ENCODE measurements at places on chromosomes 11 and 22. TPM values are rescaled to one million over a fixed set of nuclear protein-coding genes. Genes with fewer than 3 reads are reported as not detected.
A peak's percentile ranks its signal among the peaks of the same experiment; 100 is the strongest.

ANO5 gene
- total RNA-seq = 86.8 TPM

GNAZ gene
- total RNA-seq = 2.6 TPM

ZFTA gene
- 9.4 TPM for total RNA-seq

- peak; percentile 4 for DNase-seq
Measured at GRCh38 chr22:20499769-20500168, 4.2 kb upstream of the KLHL22 start.

- DNase-seq = peak; percentile 29
Measured at GRCh38 chr22:26502688-26503561, 9.3 kb downstream of the TFIP11 start.

DNA sequence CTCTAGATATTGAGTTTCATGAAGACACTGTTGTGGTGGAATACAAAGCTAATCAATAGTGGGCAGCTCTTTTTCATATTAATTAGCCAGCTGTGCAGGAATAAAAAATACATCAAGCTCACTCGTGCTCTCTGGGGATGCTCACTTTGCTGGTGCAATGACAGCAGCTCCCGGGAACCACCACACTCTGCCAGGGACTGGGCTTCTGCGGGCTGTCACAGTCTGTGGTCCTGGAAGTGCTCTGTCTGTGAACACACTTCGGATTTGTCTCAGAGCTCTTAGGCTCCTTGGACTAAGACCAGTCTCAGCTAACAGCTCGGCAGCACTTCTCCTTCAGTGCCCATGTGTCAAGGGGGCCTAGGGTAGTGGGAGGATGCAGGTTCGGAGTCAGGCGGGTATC, 393.5 kb downstream of the TENM4 start:
- no peak for DNase-seq

GRCh38 chr11:10483174-10483573, 28.1 kb downstream of the AMPD3 start:
- no peak for DNase-seq

GRCh38 chr22:31615491-31615860, 46.5 kb downstream of the PISD start:
- DNase-seq = peak; percentile 24

DNA sequence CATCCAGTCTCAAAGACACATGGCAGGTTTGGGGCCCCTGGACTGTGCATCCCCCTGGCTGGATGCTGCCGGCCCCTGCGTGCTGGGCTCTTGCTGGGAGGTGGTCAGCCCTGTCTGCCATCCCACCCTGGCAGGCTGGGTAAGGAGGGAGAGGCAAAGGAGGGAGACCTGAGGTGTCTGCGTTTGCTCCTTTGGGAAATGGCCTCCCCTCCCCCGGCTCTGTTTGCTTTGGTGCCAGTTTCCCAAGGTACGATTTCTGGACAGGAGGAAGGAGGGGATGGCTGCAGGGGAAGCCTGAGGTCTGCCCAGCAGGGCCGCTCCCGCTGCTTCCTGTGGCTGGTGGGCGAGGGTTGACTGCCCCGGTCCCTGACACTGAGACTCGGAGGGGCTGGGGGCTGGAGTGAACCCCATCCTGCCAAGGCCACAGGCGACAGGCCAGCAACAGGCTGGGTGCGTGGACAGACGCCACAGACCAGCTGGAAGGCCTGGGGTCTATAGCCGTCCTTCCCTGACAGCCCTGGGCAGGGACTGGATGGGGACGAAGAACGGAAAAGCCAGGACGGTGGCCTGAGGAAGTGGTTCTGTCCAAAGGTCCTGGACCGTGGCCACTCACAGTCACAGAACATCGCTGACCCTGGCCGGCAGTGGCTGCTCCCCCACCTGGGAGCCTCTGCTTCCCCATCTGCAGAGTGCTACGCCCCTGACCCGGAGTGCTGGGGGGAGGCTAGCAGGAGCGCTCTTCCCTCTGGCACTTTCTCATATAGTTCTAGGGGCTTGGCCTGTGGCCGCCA, 38.0 kb downstream of the OSBPL5 start:
- no peak for DNase-seq

DNA sequence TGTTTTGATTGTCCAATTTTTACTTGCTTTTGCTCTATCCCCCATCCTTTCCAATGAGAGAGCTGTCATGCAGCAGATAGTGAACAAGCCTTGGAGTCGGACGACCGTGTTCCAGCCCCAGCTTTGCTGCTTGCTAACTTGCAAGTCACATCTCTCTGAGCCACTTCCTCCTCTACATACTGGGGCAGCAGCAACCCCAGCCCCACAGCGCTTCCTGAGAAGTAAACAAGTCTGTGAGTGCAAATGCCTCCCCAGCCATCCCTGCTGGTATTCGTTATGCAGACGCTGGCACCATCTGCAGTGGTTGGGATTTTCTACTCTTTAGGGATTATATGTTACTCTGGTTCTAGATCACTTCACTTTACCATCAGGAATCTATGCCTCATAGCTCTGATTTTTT, 35.0 kb downstream of the TPBGL start:
- peak; percentile 49 for DNase-seq

GRCh38 chr22:50184004-50184901, 1.5 kb upstream of the TRABD start:
- peak; percentile 80 for DNase-seq

DNA sequence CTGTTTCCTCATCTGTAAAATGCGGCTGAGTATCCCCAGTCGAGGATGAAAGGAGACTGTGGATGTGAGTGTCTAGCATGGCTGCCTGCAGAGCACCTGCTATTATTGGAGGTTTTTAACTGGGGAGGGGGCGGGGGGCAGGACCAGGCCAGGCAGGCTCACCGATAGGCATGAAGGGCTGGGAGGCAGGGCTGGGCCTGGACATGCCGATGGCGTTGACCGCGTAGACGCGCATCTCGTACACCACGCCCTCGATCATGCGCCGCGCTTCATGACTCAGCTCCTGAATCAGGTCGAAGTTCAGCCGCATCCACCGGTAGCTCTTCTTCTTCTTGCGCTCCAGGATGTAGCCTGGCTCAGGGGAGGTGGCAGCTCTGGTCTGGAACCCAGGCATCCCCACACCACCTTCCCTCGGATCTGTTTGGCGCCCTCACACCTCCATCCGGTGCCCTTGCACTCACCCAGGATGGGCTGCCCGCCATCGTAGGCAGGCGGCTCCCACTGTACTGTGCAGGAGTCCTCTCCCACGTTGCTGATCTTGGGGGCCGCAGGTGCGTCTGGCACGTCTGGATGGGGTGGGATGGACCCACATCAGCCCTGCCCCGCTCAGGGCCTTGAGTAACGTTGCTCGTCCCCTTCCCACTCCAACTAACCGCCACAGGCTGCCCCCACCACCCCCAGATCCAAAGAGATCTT, 15.1 kb downstream of the MYBPC3 start:
- DNase-seq = peak; percentile 13

Measured in heart left ventricle (tissue), 16 donors.